Activated CD4-positive, alpha-beta T cell treated with anti-CD3 and anti-CD28 coated beads, Interleukin-2, Interleukin-6, amounts not matched to agents 100 ng/mL and 50 ng/mL, durations not matched to agents 16 hours and 8 hours (primary cell): ENCODE measurements at places on chromosomes 7 and 10.
A peak's percentile ranks its signal among the peaks of the same experiment; 100 is the strongest.

DNA sequence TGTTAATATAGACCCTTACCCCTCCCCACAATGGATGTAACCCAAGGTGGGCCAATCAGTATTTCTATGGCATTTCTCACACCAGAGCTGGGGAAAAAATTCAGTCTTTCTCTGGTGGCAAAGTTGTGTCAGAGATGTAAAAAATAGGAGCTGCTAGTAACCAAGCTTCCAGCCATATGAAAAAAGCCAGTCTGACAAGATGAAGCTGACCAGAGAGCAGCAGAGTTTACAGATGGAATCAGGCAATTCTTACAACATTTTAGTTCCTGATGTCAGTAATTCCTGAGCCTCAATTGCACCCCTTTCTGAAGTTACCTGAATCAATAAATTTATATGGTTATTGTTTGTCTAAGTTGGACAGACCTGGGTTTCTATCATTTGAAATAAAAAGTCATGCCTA is 286.3 kb downstream of the HPSE2 start:
- no peak for DNase-seq

- DNase-seq: no peak
Measured at GRCh38 chr7:152527610-152528032, 91.8 kb upstream of the KMT2C start.

GRCh38 chr7:71349682-71350481 is 217.9 kb downstream of the GALNT17 start:
- DNase-seq: no peak

- DNase-seq: no peak
Measured at GRCh38 chr10:48700071-48700470, 15.4 kb downstream of the WDFY4 start.

DNA sequence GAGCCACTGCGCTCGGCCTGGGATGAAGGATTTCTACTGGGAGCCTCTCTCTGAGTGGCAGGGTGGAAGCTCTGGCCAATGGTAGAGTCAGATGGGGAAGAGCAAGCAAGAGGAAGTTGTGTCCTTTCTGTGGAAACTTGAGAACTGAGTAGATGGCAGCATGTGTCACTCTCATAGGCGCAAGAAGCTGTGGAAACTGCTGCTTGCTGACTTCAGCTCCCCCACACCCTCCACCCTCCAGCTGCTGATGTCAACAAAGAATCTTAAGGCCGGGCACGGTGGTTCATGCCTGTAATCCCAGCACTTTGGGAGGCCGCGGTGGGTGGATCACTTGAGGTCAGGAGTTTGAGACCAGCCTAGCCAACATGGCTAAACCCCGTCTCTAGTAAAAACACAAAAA is 39.8 kb upstream of the SRGN start:
- peak; percentile 67 for DNase-seq

DNA sequence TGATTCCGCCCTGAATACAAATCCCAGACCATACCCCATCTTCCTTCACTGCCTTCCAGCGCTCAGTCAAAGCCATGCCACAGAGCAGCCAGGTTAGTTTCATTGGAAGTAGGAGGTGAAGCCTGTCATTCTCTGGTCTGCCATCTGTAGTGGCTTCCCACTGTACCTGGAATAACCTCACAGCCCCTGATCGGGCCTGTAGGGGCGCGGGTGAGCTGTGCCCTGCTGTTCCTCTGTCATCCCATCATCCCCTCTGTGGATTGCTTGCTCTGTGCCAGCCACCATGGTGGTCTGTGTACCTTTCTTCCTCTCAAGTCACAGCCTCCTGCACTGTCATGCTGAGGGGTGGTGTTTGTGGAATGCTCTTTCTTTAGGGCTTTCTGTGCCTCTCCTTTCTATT is 155.1 kb downstream of the ZNF22 start:
- DNase-seq: no peak

DNA sequence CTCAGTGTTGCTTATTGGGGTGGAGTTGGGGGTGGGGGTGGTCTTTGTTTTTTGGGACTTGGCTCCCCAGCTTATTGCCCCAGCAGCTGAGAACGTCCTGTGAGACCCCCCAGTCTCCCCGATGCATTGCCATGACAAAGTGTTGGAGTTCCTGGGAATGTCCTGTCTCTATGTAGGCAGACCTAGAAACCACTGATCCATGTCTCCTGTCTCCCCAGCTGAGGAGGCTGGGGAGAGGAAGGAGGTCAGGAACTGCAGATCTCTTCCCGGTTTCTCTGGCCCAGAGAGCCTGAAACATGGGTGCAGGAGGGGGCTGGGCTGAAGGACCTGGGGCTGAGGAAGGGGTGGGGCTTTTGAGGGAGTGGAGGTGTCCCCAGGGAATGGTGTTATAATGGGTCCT is 80.2 kb upstream of the GTF2IRD1 start:
- no peak for DNase-seq

DNA sequence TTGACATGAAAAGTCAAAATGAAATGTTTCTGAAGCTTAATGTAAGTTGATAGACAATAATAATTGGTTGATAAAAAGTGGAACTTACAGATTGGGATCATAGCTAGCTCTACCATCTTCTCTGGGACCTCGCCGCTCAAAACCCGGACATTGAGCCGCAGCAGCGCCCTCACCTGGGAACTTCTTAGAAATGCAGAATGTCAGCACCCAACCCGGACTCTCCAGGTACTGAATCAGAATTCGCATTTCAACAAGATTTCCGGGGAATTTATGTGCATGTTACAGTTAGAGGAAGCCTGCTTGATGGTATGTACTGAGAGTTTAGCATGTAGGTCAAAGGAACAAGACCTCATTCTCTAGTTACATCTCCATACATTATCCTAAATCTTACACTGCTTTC is 36.7 kb upstream of the ABLIM1 start:
- peak; percentile 37 for DNase-seq

DNA sequence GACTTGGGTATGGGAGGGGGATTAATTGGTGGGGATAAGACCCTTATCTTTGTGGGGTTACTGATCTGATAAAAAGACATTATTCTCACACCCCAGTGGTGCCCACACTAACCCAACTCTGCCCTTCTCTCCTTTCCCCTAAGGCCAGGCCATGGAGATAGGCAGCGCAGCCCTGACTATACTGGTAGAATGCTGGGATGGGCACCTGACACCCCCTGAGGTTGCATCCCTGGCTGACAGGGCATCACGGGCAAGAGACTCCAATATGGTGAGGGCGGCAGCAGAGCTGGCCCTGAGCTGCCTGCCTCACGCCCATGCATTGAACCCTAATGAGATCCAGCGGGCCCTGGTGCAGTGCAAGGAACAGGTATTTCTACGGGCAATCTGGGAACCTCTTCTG is 12.7 kb downstream of the ZSWIM8 start:
- no peak for DNase-seq

- no peak for DNase-seq
Measured at GRCh38 chr7:5309146-5309545, 26.4 kb downstream of the SLC29A4 start.

GRCh38 chr7:133299676-133300075 is 46.8 kb downstream of the EXOC4 start:
- no peak for DNase-seq

GRCh38 chr10:111209692-111210091 is 132.9 kb downstream of the ADRA2A start:
- DNase-seq: no peak

DNA sequence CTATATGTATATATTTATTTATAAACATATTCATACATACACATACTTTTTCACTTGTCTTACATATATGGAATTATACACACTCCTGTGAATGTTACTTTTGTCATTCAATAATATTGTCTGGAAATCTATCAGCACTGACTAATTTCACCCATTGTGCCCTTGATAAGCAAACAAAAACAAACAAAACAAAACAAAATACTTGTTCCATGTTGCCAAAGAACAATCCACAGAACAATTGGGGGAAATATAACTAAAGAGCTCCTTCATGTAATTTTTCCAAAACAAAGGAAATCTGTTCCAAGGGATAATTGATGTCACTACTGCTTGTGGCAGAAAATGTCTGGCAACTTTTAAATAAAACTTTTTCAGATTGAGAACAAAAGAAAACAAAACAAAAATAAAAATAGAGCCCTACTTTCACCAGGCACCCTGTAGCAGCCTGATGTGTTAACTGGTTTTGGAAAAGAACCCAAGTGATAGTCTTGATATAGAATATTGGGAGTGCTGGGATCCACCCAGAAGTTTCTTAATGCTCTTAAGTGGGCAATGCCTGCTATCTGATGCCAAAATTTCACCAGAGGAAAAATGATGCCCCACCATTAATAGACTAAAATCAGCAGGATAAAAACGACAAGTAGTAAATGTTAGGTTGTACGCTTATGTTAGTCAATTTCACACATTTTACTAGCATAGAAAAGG is 34.0 kb upstream of the CCDC7 start:
- no peak for DNase-seq

GRCh38 chr10:77348751-77349150 is 288.9 kb downstream of the KCNMA1 start:
- DNase-seq: no peak

GRCh38 chr7:99340659-99341058 is 15.0 kb downstream of the ARPC1A start:
- DNase-seq: no peak

DNA sequence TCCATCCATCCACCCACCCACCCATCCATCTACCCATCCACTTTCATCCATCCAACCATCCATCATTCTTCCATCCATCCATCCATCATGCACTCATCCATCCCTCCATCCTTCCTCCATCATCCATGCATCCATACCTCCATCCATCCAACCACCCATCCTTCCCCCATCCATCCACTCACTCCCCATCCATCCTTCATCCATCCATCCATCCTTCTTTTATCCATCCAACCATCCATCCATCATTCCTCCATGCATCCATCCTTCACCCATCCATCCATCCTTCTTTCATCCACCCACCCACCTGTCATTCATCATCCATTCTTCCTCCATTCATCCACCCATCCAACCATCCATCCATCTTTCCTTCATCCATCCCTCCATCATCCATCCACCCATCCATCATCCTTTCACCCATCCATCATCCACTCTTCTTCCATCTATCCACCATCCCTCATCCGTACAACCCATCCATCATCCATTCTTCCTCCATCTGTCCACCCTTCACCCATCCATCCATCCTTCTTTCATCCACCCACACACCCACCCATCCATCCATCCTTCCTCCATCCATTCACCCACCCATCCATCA is 428.2 kb downstream of the DNAJB6 start:
- no peak for DNase-seq

GRCh38 chr7:151615058-151615457 is 95.4 kb upstream of the RHEB start:
- DNase-seq: no peak

- no peak for DNase-seq
Measured at GRCh38 chr10:101818872-101819633, 809 bp upstream of the OGA start.

GRCh38 chr7:128362670-128363069 is 1.2 kb upstream of the PRRT4 start:
- peak; percentile 38 for DNase-seq

DNA sequence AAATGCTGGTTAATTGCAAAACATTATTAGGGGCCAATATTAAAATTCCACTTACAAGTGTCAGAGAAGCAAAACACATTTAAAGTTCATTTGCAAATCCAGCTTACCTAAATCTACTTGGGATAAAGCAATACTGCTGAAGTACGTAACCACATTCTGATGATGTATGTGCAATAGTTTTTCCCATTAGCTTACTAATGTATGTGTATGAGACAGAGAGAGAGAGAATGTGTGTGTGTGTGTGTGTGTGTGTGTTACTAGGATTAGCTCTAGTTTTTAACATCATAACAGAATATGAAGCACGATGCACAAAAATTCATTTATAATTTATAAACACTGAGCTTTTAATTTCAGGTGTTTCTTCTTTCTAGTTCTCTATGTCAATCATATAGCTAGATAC is 1074.2 kb upstream of the C7orf33 start:
- DNase-seq: no peak

- DNase-seq: no peak
Measured at GRCh38 chr10:119149729-119150128, 15.8 kb downstream of the SFXN4 start.

DNA sequence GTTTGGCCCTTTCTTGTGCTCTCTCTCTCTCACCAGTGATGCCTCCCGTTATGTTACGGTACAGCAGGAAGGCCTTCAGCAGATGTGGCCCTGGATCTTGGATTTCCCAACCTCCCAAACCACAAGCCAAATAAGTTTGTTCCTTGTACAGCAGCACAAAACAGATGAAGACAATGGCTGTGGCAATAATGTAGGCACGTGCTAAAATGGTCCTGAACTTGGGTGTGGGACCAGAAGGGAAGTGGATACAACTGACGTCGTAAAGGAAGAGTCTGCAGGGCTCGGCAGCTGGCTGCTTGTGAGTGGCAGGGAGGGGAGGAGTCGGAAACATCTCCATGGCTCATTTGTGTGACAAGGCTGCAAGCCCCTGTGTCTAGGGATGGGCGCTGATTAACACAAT is 26.8 kb downstream of the PROSER2 start:
- DNase-seq: no peak

DNA sequence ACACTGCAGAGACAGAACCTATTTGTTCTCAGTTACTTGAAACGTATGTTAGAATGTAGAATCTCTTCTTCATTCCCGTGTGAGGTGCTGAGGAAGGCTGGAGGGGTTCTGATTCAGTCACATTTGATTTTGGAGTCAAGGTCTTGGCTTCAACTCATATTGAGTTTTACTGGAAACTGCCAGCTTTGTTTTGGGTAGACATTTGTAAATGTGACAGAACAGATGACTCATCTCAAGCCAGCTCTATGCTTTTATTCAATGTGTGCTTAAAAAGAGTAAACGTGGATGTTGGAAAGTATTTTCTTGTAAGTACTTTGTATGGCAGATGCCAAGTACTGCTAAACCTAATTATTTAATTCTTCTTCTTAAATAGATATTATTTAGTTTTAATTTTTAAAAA is 780.8 kb upstream of the C7orf33 start:
- DNase-seq: no peak

GRCh38 chr10:95268438-95268837 is 22.4 kb downstream of the PDLIM1 start:
- DNase-seq: no peak

DNA sequence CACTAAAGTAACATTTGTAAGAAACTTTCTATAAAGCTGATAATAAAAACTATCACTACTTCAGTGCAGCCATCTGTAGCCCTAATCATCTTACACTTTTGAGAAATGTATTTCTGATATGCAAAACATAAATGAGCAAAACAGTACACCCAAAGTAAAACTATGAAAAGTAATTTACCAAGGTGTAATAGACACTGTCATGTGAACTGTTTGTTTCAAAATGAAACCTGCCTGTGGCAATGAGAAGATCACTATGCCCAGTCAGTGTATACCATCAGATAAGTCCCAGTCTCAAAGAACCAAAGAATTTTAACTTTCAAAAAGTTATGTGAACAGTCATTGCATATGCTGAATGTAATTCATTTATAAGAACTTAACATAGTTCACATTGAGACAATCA is 398.1 kb downstream of the CDC14C start:
- DNase-seq: no peak

DNA sequence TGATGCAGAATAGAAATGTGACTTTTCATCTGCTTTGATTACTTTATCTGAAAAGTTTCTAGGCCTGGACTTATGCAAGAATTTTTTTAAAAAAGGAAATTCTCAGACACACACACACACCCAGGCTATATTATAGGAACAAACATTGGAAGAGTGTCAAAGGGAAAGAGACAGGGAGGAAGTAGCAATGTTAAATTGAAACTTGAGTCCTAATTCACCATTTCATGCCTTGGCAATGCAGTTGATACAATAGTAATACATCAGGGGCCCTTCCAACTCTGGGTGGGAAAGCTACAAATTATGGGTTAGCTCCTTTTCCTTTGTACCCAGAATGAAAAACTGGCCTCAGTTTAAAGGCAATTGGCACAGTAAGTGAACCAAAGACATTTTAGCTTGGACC is 258.0 kb upstream of the LYZL1 start:
- no peak for DNase-seq

GRCh38 chr7:103934508-103934907 is 55.0 kb downstream of the RELN start:
- no peak for DNase-seq
